ENCODE measurements at places on chromosomes 12 and 14. TPM values are rescaled to one million over a fixed set of nuclear protein-coding genes. Genes with fewer than 3 reads are reported as not detected.

DNA sequence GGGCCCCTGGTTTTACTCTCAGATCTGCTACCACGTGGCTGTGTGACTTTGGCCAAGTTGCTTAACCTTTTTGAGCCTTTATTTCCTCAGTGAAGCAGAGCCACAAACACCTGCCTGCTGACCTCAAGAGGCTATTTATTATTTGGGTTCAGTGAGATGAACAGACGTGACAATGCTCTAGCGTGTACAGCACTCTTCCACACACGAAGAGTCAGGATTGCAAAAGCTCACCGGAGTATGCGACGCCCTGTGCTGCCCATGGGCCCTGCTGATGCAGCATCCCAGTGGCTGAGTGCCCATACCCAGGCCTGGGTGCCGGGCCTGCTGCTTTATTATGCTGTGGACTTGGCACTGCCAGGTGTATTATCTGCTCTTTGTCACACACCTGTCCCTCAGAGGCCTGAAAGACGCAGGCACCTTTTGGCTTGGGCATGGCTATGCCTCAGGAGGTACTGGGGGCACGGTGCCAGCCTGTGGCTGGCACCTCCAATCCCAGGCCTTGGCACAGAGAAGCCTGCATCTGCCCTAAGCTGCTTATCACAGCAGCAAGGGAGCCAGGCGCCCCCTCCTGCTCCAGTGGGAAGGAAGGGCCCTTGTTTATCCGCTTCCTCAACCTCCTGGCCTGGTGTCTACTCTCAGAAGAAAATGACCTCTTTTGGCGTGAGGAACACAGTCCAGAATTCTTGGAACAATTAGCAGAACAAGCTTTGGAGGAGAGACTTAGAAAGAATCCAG is 22.3 kb upstream of the TC2N start:
- DNase-seq: no peak

- DNase-seq: no peak
These were observed 84.9 kb downstream of the SLC25A21 start for GRCh38 chr14:37087520-37087919.

GRCh38 chr14:27506272-27506671 is 908.4 kb upstream of the NOVA1 start:
- no peak for DNase-seq

DNA sequence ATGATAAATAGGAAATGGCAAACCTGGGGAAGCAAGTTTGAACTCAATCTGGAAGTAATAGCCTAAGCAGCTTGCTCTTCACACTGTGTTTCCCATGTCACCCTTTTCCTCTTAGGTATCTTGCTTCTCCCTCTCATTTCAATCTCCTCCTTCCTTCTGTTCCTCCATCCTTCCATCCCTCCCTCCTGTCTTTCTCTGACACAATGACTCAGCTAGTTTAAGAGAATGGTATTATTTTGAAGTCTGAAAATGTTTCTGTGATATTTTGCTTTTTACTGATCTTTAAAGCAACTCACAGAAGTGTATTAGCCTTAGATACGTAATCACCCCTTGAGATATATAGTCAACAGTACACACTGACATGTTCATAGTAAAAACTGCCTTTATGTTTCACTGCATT is 55.9 kb upstream of the FGD4 start:
- DNase-seq: no peak

GPR137C gene
- total RNA-seq: 0.05 TPM

OR10A7 gene
- total RNA-seq: not detected
